ENCODE measurements at places on chromosomes 12 and 14.

GRCh38 chr14:75277008-75277814, 1.4 kb upstream of the FOS start:
- peak; percentile 87 for DNase-seq

DNA sequence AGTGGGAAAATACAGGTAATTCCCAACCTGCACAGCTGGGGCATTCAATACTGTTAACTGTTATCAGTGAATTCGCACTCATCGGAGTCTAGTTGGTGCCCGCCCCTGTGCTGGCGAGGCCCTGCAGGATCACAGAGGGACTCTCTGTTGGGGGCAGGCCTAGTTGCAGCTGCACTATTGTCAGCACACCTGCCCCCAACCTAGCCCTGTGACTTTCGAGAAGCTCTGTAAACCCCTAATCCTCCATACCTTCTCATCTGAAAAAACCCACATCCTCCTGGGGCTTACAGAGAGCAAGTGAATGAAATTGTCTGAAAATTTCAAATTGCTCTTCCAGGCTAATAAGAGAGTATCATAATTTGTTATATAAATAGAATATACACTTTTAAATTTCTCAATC, 132.2 kb upstream of the NUDT4 start:
- no peak for DNase-seq

DNA sequence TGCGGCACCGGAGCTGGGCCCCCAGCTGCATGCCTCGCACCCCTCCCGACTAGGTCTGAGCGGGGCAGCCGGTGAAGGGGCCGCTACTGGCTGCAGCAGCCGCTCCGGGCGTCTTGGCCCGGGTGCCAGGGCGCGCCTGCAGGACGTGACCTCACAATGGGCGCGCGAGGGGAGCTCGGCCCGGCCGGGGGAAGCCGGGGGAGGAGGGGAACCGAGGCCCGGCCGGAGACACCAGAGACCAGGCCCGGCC, 353 bp downstream of the BAG5 start:
- no peak for DNase-seq

DNA sequence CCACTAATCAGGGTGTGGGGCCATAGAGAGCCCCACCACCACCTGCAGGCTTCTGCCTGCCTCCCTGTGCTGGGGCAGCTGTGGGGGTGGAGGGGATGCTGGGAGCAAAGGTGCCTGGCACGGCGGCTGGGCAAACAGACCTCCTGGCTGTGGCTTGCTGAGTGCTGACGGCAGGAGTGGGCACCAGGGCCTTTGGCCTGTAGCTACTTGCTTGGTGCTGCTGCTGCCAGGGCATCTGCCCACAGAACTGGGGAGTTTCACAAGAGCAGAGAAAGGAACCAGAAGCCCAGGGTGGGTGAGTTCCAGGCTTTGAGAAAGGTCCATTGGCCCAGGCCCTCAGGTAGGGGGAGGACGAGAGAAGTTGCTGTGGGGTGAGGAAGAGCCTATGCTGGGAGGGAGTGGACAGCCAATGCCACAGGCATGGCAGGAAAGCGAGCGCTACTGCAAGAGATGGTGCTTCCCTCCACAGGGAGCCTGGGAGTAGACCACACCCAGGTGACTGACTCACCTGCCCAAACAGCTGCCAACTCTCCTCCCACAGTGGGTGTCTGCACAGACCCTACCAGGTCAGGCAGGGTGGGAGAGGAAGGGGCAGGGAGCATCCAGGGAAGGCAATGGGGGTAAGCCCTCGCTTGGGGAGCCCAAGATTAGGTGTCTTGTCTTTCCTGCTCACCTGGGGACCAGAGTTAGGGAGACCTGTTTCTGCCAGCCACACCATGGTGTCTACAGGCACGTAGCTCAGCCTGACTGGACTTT, 39.0 kb upstream of the HDAC7 start:
- DNase-seq = no peak

DNA sequence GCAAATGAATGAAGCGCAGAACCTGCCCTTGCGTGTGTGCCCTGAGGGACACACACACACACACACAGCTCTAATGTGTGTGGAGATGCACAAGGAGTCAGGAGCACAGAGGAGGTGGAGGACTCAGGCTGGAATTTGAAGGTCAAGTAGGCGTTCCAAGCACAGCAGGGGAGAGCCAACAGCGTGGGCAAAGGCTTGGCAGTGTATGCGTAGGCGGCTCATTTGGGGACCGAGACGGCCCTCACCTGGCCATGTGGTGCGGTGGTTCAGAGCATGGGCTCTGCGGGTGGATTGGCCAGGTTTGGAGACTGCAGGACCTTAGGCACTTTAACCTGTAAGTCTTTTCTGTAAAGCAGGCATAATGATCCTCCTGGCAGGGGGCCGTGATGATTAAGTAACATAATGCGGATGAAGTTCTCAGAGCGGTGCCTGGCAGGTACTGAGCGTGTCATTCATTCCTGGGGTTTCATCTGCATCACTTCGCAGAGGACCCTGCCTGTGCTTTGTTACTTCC, 69.5 kb upstream of the SLC24A4 start:
- DNase-seq = no peak

DNA sequence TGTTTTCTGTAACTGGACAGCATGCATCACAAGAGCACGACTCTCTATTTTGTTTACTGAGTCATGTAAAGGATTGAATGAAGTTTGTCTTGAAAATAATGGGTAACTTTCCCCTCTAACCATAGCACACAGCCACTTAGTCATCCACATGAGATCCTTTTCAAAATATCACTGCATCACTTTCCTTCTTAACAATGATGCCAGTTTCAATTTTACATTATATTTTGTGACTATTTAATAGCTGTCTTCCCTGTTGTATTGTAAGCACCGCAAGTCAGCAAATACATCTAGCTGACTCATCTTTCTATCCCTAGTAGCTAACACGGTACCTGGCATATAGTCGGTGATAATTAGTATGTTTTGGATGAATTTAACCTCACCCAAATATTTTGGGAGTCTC, 83.3 kb upstream of the PPM1H start:
- peak; percentile 46 for DNase-seq

DNA sequence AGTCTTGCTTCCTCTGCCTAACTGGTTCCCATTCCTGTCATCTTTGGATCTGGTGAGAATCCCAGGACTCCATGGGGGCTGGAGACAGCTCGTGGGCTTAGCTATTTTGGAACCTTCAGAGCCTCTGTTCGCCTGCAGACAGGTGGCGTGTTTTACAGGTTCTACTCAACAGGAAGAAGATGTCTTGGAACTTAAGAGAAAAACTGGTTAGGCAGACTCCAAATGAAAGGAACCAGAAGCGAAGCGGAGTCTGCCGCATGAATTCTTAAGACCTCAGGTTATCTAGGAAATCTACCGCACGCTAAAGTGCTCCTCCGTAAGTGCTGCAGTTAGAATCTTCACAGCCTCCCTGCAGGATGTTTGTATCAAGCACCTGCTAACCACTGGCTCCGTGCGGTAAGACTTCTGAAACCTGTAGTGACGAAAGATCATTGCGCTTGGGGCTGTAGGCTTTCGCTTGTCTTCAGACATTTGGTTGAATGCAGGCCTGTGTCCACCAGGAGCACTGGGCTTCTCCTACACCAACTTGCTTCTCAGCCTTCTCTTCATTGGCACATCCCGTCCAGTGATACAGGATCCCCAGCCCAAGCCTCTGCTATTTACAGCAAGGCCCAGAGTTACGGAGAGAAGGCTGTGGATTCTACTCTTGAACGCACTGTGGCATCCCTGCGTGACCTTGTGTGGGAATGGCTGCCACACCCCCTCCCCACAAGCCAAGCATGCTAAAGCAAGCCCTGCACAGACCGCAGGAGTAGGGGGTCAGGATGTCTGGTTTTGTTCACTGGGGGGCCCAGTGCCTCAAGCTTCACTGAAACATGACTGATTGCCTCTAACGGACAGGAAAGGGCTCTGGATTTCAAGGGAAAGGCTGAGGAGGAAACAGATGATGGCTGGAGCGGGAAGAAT, 35.0 kb downstream of the ACADS start:
- DNase-seq = no peak

DNA sequence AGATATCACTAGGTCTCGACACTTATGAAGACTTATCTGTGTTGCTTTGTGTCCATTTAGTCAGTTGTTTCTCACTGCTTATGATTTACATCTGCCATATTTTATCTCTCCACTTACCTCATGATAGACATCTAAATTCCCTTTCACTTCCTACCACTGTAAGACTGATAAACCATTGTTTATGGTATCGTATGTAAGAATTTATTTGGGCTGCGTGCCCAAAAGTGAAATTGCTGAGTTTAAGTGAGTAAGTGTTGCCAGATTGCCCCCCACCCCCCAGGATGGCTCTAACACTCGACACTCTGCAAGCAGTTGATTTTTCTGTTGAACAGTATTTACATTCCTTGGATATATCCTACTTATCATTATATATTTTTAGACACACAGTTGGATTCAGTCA, 69.9 kb upstream of the MON2 start:
- DNase-seq = no peak

GRCh38 chr12:15693228-15693911, 95.8 kb downstream of the EPS8 start:
- DNase-seq = no peak

GRCh38 chr12:76533331-76533730, 26.2 kb downstream of the OSBPL8 start:
- DNase-seq = no peak

GRCh38 chr14:61064210-61064609, 83.2 kb downstream of the SLC38A6 start:
- DNase-seq = no peak
